ENCODE measurements at places on chromosomes 11 and 22.
A peak's percentile ranks its signal among the peaks of the same experiment; 100 is the strongest.

GRCh38 chr22:32905400-32905799 lies 103.9 kb downstream of the TIMP3 start:
- no peaks in the 10 kb centered on the region for H3K27me3 ChIP-seq
- no peak overlapping the region for H3K27ac ChIP-seq
- H3K4me1 ChIP-seq: peaks cover 13% of the 10 kb centered on the region
- H3K4me3 ChIP-seq: no peak overlapping the region

DNA sequence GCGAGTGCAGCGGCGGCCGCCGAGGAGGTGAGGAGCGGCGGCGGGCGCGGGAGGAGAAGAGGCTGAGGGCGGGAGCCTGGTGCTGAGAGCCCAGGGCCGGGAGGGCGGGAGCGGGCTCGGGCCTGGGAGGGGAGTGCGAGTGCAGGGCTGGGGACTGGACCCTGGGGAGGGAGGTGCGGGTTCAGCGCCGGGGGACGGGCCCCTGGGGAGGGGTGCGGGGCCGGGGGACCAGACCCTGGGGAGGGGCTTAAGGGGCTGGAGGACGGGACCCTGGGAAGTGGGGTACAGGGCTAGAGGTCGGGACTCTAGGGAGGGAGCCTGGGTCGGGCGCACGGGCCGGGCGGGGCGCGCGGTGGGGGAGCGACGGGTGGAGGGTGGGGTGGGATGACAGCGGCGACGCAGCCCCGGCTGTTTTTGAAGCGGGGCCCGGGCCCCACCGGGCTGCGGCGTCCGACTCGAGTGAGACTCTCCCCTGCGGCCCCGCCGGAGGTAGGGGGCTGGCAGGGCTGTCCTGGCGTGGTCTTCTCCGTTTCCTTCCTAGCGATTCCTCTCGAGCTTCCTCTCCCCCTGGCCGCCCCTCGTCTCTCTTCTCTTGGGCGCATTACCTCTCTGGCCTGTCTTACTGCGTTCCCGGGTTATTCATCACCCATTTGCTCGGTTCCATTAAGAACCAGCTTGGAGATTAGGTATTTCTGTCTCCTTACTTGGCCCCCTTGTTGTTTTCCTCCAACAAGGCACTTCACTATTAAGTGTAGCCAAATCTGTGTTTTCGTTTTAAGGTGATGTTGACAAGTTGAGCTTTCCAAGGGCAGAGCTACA lies 754 bp downstream of the NUP50 start:
- no peaks in the 10 kb centered on the region for H3K27me3 ChIP-seq
- DNase-seq: peak; percentile 27
- peak overlapping the region; percentile 74 for H3K27ac ChIP-seq
- H3K4me1 ChIP-seq: peaks cover 7% of the 10 kb centered on the region
- peak overlapping the region; percentile 97 for H3K4me3 ChIP-seq

GRCh38 chr22:40314041-40314440 lies 32.3 kb upstream of the ADSL start:
- H3K36me3 ChIP-seq: peaks cover 50% of the 10 kb centered on the region
- H3K4me1 ChIP-seq: no peaks in the 10 kb centered on the region
- H3K4me3 ChIP-seq: no peak overlapping the region
- H3K27ac ChIP-seq: no peak overlapping the region
- no peak for DNase-seq

DNA sequence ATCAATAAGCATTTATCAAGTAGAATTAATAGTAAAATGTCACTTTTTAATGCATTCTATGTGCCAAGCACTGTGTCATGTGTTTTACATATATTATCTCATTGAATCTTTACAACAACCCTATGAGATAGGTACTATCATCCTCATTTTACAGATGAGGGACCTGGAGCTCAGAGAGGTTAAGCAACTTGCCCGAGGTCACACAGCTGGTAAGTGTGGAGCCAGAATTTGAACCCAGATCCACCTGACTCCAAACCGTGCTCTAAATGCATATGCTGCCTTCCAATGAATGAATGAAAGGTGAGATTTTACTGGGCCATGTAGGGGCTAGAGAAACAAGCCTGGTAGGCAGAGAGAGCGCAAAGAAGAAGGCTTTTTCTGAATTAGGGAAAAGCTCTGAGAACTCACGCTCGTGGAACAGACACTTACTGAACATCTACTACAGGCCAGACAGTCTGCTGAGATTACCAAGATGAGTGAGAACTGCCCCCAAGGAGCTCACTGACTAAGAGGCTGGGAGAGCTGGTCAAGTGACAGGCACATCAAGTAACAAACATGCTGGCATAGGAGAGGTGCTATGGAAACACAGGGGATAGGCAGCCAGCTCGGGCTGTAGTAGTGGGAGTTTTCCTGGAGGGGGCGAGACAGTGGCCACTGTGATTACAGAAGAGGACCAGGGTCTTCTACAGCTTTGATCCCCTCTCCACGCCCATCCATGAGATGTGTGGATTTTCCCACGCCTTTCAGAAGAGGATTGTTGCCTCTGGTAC lies 4.4 kb downstream of the ABCG4 start:
- DNase-seq: no peak
- H3K4me1 ChIP-seq: no peaks in the 10 kb centered on the region
- H3K27me3 ChIP-seq: peaks cover 68% of the 10 kb centered on the region
- H3K36me3 ChIP-seq: no peaks in the 10 kb centered on the region
- H3K27ac ChIP-seq: no peak overlapping the region

DNA sequence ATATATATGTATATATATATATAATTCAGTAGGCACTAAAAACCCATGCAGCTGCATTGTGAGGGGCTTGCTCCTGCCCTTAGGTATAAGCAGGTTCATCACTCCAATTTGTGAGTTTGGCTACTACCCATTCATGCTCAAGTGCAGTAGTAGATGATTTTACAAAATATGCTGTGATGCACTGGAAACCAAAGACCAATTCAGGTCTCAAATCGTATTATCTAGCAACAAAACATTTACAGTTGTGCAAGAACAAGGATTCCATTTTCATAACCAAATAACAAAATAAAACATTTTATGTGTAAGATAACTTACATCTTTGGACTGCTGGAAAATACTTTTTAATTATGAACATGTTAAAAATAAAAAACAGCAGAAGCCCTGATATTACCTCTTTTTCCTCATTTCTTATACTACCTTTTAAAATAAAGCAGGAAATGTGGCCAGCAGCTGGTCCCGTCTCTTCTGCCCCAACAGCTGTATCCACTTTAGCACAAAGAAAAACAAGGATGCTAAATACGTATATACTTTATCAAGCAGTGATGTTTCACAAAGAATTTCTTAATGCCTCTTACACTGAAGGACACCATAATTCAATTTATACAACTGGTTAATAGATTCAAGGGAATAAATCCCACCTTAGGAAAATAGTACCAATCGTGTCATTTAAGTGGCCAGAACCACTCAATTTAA lies 2.8 kb downstream of the CREBZF start:
- no peak for DNase-seq
- H3K36me3 ChIP-seq: no peaks in the 10 kb centered on the region
- no peaks in the 10 kb centered on the region for H3K27me3 ChIP-seq
- no peak overlapping the region for H3K4me3 ChIP-seq
- peaks cover 5% of the 10 kb centered on the region for H3K4me1 ChIP-seq

DNA sequence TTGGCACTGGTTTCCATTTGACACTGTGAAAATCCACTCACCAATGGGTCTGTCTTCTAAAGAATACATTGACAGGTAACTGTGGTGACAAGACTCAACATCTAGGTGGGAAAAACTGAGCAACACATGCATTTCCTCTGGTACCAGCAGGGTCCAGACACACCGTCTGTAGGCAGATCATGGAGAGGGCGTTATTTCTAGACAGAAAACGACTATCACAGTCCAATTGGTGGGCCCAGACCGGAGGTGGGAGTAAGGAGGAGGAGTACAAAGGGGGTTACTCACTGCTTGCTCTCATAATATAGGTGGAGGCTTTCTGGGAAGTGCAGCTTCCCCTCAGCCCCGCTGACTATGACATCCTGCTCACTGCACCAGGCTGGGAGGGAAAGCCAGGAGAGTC lies 9.9 kb downstream of the OVCH2 start:
- DNase-seq: no peak
- H3K4me3 ChIP-seq: no peak overlapping the region
- H3K4me1 ChIP-seq: no peaks in the 10 kb centered on the region
- no peaks in the 10 kb centered on the region for H3K36me3 ChIP-seq
- H3K27ac ChIP-seq: no peak overlapping the region
